Cerebellum (tissue), 4 donors: ENCODE measurements at places on chromosomes 4 and X. TPM values are rescaled to one million over a fixed set of nuclear protein-coding genes. Genes with fewer than 3 reads are reported as not detected.

The TCEAL6 gene
- 3.0 TPM for total RNA-seq

The DCAF8L2 gene
- total RNA-seq, result not detected

- DNase-seq, result peak; percentile 26
These were observed 91.9 kb downstream of the TSPAN5 start for GRCh38 chr4:98566361-98567008.

GRCh38 chr4:87974856-87975462 is 555 bp upstream of the SPP1 start:
- DNase-seq, result no peak

The PLK4 gene
- total RNA-seq, result 20.9 TPM

DNA sequence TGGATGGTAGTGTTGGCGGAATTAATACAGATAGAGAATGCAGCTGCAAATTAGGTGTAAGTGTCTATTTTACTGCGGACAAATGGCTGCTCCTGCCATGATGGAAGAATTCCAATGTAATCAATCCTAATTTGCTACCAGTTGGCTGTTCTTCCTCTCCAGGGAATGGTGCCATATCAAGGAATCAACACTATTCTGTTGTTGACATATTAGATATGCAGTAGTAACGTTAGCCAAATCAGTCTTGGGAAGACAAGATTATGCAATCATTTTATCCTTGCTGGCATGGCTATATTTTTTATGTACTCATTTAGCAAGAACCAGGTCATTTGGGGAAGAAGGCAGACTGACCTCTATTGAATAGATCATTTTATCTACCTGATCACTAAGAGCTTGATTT is 271.2 kb upstream of the AGA start:
- DNase-seq, result no peak

DNA sequence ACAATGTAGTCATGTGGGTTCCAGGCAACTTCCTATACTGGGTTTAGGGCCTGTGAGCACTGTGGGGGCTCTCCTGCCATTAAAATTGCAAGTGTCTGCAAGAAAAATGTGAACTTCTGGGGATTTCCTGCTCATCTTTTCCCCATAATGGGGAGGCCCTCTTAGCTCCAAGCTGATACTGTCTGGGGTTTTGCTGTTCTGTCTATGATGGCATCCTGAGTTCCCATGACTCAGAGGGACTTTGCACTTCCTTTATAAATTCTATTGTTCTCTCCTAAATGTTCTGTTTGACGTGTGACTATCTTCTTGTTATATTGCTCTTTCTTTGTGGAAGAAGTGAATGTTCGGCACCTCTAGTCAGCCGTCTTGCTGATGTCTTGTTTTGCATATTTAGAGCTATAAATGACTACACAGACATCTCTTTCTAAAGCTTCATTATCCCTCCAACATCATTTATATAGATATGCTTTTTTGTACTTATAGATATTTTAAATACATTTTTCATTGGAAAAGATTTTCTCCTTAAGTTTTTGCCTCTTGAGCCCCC is 465.8 kb downstream of the NAF1 start:
- DNase-seq, result no peak

DNA sequence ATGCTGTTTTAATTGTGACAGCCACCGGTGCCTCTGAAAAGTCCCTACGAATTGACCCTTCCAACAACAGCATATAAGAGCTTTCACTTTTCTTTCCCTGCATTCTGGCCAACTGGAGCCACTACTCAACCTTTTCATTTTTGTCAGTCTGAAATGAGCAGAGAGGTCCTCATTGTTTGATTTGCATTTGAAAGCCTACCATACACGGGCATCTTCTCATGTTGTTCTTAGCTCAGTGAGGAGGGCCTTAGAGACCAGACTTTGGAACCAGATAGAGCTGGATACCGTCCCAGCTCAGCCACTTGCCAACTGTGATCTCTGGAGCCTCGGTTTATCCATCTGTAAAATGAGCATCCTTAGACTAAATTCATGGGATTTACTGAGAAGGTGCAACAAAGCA is 16.9 kb upstream of the TMSB4X start:
- no peak for DNase-seq

The CSAG2 gene
- total RNA-seq, result not detected

DNA sequence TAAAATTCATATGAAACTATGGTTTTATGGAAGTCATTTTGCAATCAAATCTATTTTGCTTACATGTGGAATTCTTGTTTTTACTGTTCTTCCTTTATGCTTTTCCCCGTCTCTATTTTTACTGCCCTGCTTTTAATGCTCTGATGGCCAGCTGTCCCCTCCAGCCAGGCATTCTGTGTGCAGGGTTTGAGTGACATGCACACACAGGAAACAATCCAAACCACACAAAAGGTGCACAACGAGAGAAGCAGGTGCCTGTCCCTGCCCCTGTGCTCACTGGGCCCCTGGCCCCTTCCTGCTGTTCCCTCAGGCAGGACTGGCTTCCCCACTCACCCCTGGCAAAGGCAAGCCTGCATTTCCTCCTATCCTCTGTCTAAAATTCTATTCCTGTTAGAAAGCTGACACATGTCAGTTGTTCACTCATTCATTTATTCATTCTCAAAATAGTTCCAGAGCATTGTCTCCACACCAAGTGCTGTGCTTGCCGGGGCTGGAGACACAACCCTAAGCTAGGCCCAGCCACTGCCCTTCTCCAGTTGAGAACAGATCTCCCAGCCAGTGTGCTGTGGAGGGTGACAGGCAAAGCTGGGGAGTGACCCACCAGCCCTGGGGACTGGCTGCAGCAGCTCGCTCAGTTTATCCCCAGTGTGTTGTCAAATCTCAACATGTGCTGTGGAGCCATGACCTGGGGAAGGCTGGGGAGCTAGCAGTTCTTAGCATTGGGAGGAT is 346.3 kb downstream of the FBXW7 start:
- peak; percentile 12 for DNase-seq

The ANOS1 gene
- 59.7 TPM for total RNA-seq

DNA sequence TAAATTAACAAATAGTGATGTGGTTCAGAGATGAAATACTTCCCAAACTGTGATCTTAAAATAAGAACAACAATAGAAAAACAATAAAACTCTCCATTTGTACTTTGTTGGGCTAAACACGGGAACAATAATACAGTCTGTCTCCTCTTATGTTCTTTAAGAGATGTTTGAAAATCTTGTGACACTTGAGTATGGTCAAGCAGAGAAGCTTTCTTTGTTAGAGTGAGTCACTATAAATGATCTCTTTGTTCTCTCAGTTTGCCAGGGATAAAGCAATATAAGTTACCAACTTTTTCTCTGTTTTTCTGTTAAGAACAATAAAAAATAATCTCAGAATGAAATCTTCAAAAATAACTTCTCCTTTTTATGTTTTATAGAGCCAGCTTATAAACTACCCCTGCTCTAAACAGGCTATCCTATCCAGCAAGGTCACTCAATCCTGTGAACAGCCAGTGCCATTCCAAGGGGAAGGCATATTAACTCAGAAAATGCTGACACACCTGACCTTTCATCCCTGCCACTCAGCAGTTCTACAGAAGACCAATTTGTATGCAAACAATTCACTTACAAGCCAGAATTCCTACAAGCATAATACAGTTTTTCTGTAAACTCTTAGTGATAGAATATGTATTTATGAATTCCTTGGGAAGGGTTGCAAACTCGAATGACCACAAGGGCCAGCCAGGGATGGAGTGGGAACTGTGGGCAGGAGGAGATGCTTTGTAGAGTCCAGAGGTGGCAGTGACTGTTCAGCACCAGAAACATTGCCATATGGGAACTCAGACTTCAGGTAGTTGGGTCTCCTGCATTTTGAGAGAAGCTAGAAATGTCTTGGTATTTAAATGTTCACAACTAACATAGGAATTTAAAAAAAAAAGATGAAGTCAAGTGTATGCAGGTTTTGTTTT is 52.2 kb downstream of the AFM start:
- DNase-seq, result no peak

DNA sequence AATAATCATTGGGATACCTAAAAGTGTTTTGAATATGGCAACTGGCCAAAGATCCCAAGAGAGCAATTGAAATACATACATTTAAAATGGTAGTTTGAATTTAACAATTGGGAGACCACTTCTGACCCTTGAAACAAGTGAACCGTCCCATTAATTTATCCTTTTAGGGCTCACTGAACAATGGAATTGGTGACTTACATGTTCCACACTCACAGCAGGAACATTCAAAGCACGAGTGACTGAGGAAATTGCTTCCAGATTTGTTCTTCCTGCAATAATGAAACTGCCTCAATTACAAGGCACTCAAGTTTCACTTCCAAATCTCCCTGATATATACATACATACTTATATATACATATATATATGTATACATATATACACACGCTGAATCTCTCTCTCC is 20.6 kb downstream of the SLC39A8 start:
- DNase-seq, result no peak

The HDAC6 gene
- total RNA-seq, result 85.7 TPM

The PRKG2 gene
- 2.3 TPM for total RNA-seq

DNA sequence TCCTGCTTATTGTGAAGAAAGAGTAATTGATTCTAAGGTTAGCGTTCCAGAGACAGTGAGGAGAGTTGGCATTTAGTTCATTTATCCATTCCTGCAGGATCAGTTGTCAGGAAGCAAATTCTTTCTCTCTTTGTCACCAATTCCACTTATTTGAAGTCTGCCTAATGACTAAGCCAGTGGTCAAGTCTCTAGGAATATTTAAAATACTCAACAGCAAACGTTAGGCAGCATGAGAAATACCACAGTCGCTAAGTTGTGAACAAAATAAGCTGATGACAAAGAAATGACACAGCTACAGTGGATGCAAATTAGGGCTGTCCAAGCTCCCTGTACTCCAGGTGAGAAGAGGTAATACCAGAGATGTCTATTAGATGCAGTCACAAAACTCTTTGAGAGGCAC is 6.6 kb upstream of the MAGEB17 start:
- no peak for DNase-seq

- no peak for DNase-seq
These were observed 4.8 kb downstream of the FRMPD3 start for GRCh38 chrX:107454302-107454701.

DNA sequence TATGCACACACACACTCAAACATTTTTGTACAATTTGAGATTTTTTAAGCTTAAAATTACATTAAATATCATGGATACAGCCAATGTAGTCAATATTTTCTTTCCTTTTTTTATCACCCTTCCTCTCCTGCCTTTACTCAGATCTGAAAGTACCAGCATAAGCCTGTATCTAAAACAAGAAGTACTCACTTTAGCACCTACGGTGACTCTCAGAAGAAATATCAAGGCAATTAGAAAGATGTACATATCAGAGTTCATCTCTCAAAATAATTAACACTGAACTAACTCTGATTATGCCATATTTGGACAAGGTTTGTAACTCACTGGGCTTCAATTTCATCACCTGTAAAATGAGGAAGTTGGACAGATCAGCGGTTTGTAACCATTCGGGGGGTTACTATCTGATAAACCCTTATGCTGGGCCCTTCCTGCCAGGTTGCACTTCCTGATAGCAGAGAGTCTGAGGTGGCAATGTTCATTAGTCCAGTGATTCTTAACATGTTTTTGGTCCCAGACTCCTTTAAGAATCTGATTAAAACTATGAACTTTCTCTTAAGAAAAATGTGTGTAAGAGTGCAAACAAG is 5.7 kb upstream of the GPR174 start:
- DNase-seq, result no peak

GRCh38 chr4:105560421-105560848 is 8.0 kb downstream of the ARHGEF38 start:
- no peak for DNase-seq

DNA sequence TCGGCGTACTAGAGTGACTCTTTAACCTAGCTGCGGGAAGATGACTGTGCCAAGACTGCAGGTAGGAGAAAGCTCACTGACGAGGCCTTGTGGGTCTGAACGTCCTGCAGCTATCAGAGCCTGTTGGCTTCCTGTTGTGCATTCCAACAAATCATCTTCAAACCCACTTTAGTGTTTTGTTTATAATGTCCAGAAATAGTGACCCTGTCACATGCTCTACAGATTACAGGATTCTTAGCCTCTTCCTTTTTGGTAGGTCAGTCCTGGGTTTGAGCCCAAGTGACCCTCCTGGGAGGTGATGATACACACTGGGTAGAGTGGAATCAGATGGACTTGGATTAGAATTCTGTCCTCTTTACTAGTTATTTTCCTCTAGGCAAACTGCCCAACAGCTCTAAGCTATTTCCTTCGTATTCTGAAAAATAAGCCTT is 33.2 kb downstream of the HTT start:
- DNase-seq, result no peak

The ZNF518B gene
- total RNA-seq, result 70.1 TPM

GRCh38 chrX:88425739-88426138 is 321.3 kb upstream of the CPXCR1 start:
- DNase-seq, result no peak

DNA sequence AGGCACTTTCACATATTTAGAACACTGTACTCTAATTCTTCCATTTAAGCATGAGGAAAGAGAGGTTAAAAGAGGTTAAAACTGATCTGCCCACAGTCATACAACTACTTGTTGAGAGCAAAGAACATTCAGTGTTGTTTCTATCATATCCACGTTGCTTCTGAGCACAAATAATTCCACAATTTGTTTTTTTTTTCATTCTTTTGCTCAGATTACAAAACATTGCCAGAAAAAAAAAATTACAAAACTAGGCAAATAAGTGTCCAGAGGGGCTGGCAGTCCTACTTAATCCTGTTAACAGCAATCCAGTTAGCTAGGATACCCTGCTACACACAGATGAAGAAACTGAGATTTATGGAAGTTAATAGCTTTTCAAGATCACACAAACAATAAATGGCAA is 6.3 kb upstream of the USP53 start:
- no peak for DNase-seq

GRCh38 chr4:52588097-52588496 is 71.0 kb downstream of the USP46 start:
- peak; percentile 28 for DNase-seq
